ENCODE measurements at places on chromosomes 5 and 9.

- DNase-seq = no peak
These were observed 5.9 kb downstream of the TEX10 start for GRCh38 chr9:100346836-100347235.

DNA sequence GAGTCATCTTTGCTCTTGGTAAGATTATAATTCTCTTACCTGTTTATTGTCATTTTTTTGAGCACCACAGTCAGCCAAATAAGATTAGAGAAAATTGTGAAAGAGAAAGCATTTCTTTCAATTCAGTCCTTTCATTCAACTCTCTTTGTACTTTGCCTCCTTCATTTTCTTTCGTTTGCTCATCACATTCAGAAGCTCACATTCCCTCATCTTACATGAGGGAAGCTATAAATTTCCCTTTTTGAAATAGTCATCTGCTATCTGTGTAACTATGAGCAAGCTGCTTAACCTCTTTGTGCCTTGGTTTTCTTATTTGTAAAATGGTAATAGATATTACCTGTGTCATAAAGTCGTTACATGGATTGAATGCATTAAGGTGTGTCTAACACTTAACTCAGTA, 41.4 kb downstream of the PAM start:
- DNase-seq = no peak

DNA sequence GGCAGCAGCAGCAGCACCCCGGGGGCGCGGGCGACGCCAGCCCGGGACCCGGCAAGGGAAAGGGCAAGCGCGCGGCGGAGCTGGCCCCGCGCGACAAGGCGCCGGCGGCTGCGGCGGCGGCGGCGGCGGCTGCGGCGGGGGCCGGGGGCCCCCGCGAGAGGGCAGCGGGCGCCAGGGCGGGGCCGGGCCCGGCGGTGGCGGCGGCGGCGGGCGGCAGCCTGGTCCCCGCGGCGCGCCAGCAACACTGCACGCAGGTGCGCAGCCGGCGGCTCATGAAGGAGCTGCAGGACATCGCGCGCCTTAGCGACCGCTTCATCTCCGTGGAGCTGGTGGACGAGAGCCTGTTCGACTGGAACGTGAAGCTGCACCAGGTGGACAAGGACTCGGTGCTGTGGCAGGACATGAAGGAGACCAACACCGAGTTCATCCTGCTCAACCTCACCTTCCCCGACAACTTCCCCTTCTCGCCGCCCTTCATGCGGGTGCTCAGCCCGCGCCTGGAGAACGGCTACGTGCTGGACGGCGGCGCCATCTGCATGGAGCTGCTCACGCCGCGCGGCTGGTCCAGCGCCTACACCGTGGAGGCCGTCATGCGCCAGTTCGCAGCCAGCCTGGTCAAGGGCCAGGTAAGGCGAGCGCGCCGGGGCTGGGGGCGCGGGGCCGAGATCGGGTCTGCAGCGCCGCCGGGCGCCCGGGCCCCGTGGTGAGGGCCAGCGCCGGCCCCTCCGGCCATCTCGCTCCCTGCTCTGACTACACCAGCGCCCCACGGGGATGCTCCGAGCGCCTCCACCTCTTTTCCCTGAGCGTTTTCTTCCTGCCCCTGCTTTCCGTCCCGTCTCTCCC, at the start of gene UBE2QL1:
UBE2QL1 (plus strand) TSS at position 238 of the 843 bp plus-strand sequence; CDS start at position 273, 35 bp downstream.
- no peak for DNase-seq

GRCh38 chr5:76524868-76525267, 98.3 kb downstream of the F2RL2 start:
- DNase-seq = no peak

- no peak for DNase-seq
These were observed 23.2 kb upstream of the RARS1 start for GRCh38 chr5:168463081-168463480.

DNA sequence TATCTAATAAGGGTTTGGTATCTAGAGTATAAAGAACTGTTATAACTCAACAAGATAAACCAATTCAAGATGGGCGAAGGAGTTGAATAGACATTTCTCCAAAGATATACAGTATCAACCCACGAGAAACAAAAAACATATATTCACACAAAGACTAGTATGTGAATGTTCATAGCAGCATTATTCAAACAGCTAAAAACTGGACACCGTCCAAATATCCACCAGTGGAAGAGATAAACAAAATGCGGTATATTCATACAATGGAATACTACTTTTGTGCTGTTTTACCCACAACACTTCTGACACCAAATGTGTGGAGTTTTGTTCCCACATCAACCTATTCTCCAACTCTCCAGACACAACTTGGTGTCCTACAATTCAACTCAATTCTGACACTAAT, 33.1 kb downstream of the EGR1 start:
- no peak for DNase-seq

DNA sequence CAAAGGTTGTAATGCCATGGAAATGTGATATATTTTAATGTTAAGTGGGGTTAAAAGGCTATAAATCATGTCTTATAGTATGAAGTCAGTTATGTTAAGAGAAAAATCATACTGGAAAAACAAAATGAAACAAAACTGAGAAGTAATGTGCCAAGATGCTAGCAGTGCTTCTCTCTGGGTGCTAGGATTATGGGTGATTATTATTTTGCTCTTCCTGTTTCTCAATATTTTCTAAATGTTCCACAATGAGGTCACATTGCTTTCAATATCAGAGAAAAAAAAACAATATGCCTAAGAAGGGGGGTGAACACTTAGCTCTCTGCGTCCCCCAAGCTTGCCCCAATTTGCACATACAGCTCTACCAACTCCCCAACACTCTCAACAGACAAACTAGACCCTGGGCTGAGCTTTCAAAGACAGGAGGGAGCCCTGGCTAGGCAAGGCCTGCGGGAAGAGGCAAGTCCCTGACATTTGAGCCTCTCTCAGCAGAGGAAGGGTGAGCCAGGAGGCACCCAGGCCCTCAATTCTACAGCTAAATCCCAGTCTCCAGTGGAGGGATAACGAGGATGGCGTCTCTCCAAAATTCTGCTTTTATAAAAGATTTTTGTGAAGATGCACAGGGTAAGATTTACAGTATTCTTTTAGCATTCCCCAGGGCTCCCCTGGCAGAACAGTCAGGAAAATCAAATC, 24.4 kb downstream of the WHRN start:
- no peak for DNase-seq

GRCh38 chr9:37284636-37285035, 137.9 kb upstream of the GRHPR start:
- DNase-seq = no peak

GRCh38 chr5:17018871-17019270, 82.8 kb upstream of the MYO10 start:
- no peak for DNase-seq

DNA sequence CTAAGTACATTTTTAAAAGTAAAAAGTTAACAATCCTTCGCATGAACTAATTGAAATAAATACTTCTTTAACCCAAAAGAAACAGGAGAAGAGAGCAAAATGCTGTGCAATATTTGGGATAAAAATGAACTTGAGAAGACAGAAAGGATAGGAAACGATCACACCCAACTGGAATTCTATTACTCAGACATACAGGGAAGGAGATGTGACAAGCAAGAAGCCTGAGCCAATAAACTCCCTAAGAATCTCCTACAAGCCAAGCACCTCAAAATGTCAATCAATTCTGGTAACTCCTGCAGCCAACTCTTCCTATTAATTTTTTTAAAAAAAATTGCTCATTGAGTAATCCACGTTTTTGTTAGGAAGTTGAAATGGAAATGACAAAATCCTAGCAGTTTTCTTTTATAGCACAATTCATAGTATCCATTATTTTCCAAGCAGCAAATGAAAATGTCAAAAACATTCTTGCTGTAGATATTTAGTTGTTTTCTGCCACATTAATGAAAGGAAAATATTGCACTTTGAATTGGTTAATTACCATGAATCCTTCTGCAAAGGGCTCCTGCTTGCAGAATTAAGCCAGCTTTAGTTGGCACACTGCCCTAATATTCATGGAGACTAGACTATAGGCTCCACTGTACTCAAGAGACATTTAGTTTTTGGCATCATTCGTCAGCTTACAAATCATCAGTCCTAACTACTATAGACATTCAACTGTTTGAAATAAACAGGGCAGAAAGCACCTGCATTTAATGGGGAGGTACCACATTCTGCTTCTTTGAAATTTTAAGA, 89.0 kb downstream of the RFX3 start:
- no peak for DNase-seq

DNA sequence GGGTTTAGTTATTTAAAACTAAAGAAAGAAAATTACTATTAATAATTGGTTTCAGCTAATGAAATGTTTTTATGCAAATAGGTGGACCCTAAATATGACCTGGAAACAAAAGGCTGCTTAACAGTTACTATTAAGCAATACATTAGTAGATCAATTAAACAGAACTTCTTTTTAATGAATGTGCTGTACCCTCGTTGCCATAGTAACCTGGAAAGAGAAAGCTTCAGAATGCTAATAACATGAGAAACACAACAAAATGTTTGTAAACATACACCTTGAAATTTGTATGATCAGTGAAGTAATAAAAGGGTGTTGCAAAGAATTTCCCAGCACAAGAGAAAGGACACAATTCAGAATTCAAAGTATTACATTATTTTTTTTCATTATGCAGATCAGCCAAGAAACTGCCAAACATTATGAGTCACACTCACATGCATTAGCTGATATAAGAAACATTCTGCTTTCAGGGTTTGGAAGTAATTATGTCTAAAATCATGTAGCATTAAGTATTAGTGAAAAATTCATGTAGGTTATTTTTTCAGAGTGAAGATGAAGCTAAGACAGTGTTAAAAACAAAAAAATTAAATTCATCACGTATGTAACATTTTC, 348.3 kb downstream of the ISL1 start:
- DNase-seq = no peak

GRCh38 chr5:1001406-1002270, 7.0 kb upstream of the NKD2 start:
- no peak for DNase-seq

- DNase-seq = no peak
These were observed 20.9 kb upstream of the CAMSAP1 start for GRCh38 chr9:135928074-135928730.

DNA sequence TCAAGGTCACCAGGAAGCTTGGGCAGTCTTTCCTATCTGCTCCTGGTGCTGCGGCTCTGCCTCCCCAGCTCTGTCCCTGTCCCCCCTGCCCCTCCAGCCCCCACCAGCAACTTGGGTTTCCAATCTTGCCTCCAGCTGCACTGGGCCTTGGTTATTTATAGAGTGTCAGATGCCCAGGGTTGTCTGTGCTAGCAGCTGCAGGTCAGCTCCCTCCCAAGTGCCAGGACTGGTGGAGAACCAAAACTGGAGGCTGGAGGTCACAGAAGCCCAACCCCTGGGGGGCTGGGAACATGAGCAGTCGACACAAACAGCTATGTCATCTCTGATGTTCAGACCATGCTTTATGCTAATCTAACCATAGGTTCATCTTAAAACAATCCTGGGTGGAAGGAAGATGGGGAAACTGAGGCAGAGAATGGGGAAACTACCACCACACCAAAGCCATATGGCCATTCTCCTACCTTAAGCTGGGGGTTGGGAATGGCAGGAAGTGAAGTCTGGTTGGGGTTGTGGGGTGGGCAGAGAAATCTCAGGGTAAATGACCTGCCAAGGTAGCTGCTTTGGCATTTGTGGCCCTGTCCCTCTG, 1.7 kb downstream of the TPM2 start:
- DNase-seq = no peak

GRCh38 chr5:38138574-38138973, 119.8 kb upstream of the EGFLAM start:
- DNase-seq = no peak

DNA sequence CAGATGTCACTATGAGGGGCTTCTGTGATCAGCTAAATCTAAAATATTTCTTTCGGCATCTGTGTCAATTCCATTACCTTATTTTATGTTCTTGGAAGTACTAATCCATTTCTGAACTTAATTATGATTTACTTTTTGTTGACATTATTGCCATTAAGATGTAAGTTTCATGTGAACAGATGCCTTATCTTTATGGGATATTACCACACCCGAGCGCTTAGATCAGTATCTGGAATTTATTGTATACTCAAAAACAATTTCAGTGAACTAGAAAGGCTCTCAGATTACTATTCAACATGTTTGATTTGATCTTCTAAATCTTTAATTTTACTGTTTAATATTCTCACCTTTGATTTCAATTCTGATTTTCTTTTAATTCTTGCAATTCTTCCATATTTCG, 567.7 kb upstream of the TLE4 start:
- DNase-seq = no peak

- DNase-seq = no peak
These were observed 473.6 kb downstream of the KCTD16 start for GRCh38 chr5:144644317-144644716.

DNA sequence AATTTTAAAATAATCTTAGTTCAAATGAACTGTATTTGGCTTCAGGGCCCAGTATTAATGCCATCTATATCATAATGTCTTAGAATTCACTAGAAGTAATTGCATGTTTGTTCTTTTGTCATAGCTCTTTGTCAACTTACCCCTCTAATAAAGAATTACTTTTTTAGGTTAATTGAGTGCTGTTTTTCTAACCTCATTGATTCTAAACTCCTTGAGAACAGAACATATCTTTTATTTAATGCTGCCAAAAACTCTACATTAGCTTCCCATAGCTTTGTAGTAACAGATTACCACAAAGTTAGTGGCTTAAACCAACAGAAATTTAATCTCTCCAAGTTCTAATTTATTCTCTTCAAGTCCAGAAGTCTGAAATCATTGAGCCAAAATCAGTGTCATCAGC, 242.4 kb downstream of the LURAP1L start:
- no peak for DNase-seq

DNA sequence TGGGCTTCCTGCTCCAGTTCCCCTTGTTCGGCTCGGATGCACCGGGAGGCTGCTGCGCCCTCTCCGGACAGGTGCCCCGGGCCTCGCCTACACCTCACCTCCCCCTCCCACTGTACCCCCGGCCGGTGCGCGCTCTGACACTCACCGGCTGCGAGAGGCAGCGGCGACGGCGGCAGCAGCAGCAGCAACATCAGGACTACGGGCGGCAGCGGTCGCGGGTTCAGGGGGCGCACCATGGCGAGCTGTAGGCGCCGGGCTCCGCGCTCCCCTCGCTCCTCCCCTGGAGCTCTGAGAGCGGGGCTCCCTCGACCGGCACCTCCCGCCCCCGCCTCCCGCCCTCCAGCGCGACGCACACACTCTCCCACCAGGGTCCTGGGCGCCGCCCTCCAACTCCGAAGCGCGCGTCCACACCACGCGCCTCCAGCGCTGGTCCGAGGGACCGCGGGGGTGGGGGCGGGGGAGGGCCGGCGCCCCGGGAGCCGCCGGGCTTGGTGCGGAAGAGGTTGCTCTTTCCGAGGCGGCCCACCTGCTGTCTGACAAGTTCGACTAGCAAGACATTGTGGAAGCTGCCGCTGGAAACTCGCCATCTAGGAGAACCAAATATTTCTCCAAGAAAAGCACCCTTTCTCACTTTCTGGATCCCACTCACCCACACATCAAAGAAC, at the start of gene GFRA3:
GFRA3 (minus strand) TSS at position 433 of the 665 bp plus-strand sequence; CDS start at position 236, 197 bp downstream.
- DNase-seq = no peak

All from immature natural killer cell (primary cell).